ENCODE measurements at places on chromosomes 5 and 9.

DNA sequence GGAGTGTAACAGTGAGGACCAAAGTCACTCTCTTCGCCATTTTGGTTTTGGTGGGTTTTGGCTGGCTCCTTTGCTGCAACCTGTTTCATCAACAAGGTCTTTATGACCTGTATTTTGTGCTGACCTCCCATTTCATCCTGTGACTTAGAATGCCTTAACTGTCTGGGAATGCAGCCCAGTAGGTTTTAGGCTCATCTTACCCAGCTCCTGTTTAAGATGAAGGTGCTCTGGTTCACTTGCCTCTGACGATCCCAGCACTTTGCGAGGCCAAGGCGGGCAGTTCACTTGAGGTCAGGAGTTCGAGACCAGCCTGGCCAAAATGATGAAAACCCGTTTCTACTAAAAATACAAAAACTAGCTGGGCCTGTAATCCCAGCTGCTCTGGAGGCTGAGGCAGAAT, 1.8 kb upstream of the CKS2 start:
- no peak for DNase-seq

DNA sequence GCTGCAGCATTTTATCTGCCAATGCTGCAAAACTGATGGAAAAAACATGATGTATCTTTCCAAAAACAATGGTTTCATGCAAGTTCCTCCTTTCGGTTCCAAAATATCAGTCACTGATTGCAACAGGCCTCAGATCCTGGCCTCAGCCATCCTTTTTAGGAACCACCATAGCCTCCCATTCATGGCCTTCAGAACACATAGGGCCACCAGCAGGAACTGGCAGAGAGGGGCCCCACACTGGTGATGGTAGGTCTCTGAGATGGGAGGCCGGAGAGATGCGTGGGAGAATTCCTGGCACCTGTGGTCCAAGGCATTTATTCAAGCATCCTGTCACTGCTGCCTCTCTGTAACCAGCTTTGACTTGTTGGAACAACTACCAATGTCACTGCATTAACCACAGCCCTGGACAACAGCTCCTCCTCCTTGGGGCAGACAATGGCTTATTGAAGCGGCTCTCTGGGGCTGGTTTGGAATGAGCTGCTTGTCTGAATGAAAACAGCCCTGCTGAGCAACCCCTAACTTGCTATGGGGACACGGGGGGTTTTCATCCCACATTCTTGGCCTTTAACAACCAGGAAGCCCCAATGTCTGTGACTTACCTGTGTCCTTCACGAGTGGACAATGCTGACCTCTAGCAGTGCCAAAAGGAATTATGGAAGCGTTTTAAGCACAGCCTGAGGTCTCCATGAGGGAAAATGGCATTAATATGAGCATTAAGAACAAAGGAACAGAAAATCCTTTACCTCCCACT, 108.1 kb downstream of the LHFPL2 start:
- DNase-seq = no peak

GRCh38 chr9:125674981-125675973, 31.7 kb downstream of the MAPKAP1 start:
- peak; percentile 80 for DNase-seq

DNA sequence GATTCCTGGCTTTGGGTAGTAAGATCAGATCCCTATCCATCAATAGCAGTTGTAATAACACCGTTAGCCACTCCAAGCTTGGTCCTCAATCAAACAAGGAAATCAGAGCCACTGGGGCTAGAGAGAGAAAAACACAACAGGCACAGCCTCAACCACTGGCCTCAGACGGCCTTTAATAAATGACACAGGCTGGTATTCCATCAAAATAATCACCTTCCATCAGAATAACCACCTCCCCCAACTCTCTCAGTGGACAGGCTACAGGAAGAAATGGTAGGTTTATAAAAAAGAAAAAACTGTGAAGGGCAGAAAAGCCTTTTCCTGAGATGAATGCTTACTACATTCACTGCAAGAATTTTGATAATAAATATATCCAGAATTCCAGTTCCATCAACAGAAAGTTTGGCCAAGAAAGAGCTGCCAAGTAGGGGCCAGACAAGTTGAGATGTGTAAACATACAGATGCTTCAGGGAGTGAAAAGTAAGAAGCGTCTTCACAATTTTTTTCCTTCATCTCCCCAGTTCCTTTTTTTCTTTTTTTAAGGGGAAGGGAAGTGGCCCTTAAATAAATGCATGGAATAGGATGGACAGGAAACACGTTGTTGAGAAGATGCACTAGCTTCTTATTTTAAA, 5.5 kb downstream of the FOXD1 start:
- DNase-seq = no peak

GRCh38 chr9:106075960-106076327, 381.6 kb downstream of the TMEM38B start:
- no peak for DNase-seq

DNA sequence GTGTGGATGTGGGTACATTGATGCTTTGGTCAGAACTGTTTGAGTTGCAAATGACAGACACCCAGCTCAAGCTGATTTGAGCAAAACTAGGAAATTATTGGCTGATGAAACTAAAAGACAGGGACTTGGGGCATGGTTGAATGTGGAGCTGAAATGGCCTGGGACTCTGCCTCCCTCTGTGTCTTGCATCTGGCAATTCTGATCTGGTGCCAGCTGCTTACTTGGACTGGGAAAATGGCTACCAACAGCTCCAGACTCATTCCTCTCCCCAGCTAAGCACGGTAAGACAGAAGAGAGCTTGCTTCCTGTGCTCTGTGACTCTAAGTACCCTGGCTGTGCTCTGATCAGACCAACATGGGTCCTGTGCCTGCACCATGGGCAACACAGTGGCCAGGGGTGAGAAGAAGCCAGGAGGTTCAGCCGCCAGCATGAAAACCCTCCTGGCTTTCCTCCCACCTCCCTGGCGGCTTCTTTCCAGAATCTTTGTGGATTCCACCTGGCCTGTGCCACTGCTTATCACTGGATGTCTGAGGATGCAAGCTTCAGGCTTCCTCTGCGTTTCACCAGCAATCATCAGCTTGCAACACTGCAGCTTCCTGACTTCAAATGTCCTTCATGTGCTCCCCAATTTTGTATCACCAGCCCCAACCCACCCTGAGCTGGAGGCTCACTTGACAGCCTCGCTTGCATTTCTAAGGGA, 44.1 kb downstream of the C5orf15 start:
- DNase-seq = no peak

DNA sequence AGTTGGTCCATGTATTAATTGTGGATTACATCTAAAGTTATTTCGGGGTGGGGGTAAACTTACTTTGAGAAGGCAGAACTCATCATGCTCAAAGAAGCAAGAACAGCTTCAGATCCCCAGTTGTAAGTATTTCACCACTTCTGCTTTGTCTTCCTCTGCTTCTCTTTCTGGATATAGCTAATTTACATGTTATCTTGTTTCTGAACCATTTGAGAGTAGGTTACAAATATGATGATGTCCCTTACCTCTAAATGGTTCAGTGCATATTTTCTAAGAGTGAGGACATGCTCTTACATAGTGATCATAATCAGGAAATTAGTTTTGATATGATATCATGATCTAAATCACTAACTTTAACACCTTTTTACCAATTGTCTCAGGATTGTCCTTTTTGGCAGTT, 11.9 kb downstream of the TRIO start:
- DNase-seq = no peak

GRCh38 chr9:113163001-113163400, 12.2 kb downstream of the SLC31A2 start:
- no peak for DNase-seq

DNA sequence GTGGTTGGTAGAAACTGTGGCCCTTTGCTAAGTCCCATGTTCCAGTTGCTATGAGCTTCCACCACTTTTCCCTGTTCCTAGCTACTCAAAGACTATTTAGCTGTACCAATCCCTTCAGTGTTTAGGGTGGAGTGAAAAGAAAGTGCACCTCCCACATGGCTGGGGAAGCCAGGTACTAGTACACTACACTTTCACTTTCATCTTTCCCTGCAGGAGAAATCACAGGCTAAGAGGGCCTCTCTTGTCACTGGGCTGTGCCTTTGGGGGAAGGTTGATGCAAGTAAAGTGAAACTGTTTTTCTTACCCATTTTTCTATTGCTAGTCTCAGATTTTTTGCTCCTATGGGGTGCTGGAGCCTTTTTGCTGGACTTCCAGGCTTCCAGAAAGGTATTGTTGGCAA, 33.5 kb upstream of the CKS2 start:
- DNase-seq = no peak

- peak; percentile 47 for DNase-seq
Observed at GRCh38 chr5:149632311-149633251, 51.3 kb downstream of the ARHGEF37 start.

- no peak for DNase-seq
Observed at GRCh38 chr9:111838439-111838838, 43.7 kb upstream of the SHOC1 start.

GRCh38 chr9:114343471-114344187, 14.0 kb downstream of the ORM2 start:
- DNase-seq = peak; percentile 29

GRCh38 chr9:94827584-94828304, 101.2 kb downstream of the AOPEP start:
- DNase-seq = no peak

DNA sequence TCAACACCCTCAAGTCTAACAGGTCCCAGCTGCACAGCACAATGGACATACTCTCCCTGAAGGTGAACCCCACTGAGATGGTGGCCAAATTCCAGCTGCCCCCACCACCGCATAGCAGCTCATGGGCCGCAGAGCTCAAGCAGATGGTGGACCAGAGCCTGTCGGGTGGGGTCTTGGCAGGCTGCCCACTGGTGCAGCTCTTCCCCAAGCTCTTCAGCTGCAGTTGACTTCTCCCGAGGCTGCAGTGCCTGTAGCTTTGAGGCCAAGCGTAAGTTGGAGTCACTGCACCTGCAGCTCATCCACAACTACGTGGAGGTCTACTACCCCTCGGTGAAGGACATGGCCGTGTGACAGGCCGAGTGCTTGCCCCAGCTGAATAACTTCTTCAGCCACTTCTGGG, 56.6 kb upstream of the SPTLC1 start:
- DNase-seq = no peak

GRCh38 chr5:134092875-134093274, 21.6 kb upstream of the TCF7 start:
- no peak for DNase-seq

DNA sequence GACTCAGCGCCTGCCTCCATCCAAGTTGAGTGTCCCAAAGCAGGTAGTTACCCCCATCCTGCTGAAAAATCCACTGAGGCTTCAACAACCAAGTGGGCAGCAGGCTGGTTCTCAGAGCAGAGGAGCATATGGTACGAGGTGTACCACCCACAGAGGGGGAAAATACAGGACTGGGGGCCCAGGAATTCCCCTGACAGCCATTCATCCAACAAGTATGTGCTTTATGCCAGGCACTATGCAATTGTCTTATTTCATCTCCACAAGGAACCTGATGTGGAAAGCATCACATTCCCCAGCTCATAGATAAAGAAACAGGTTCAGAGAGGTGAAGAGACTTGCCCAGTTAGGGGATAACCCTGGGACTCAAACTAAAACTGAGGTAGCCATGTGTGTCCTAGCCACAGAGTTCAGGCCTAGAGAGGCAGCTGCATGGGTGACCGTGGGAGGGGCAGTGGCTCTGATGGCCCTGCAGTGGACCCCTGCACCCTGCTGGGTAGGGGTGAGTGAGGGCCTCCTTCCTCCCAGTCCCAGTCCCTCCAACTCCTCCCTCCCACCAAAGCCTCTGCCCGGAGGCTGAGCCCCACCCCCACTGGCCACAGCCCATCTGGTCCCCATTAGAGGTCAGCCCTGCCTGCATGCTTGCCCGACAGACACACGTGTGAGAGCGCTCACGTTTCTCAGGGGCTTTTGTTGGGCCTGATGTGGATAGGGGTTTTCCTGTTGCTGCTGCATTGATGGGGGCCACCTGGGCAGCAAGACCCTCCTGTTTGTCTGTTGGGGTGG, 11.5 kb downstream of the PDLIM4 start:
- peak; percentile 71 for DNase-seq

DNA sequence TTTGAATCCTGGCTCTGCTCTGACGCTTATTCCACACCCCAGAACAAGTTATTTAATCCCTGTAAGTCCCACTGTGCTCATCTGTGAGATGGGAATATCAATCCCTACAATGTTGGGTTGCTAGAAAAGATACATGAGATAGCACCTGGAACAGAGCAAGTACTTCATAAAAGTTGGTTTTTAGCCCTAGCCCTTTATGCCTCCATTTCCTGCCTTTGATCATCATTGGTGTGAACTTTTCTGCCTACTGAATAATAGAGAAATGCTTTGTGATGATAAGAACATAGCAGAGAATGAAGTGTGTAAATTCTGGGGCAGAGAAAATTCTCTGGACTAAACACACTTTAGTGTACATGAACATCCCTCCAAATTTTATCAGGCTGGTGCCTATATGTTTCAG, 90.3 kb upstream of the RANBP6 start:
- DNase-seq = no peak

DNA sequence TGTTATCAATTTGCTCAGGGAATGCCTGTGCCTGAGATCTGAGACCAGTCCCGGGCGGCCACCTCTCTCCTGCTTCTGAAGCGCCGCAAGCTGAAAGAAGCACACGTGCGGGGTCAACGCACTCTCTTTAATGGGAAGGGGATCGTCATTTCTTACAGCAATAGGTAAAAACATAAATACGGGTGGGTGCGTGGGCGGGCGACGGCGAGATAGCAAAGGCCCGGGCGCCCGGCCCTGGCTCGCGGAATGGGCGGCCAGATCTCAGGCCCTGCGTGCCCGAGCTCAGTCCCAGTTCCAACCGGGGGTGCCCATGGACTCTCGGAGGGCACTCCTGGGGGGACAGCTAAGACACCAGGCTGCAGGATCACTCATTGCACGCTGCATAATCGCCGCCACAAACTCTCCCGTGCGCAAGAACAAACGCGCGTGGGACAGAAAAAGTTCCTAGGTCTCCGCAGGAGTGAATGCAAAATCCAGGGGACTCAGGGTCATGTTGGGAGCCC, 3.0 kb downstream of the NKX2-5 start:
- no peak for DNase-seq

GRCh38 chr5:157917899-157918809, 59.2 kb upstream of the CLINT1 start:
- DNase-seq = peak; percentile 80

- DNase-seq = no peak
Observed at GRCh38 chr5:153456354-153456753, 34.1 kb upstream of the GRIA1 start.

DNA sequence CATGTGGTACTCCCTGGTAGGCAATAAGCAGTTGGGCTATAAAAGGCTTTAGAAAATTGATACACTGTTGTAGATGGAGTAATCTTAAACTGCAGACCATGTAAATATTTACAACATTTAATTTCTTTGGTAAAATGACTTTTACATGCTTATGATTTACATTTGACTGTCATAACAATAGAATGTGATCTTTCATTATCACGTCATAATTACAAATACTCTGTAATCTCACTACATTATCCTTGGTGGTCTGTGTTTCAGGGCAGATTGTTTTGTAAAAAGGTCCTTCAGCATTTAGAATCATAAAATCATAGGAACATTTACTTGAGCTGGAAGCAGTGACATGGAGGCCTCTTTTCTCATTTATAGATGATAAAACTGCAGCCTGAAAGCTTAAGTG, 73.3 kb upstream of the PRRC1 start:
- DNase-seq = no peak

GRCh38 chr9:105637787-105638395, 24.4 kb upstream of the TAL2 start:
- DNase-seq = peak; percentile 20

- no peak for DNase-seq
Observed at GRCh38 chr5:96961053-96961452, 25.2 kb downstream of the LNPEP start.

- DNase-seq = no peak
Observed at GRCh38 chr5:82808960-82809359, 268.2 kb downstream of the TMEM167A start.

Data from HFFc6 (cell line).